ENCODE measurements at places on chromosomes 5 and 9.

GRCh38 chr9:124045076-124045829 lies 33.7 kb downstream of the LHX2 start:
- peak; percentile 46 for DNase-seq
- peaks cover 4% of the 10 kb centered on the region for H3K4me1 ChIP-seq
- peak overlapping the region; percentile 26 for H3K4me3 ChIP-seq
- H3K36me3 ChIP-seq: no peaks in the 10 kb centered on the region
- peaks cover 4% of the 10 kb centered on the region for H3K27me3 ChIP-seq
- no peak overlapping the region for H3K27ac ChIP-seq

GRCh38 chr9:124498040-124498439 lies 9.2 kb downstream of the NR5A1 start:
- H3K4me3 ChIP-seq: no peak overlapping the region
- no peaks in the 10 kb centered on the region for H3K36me3 ChIP-seq
- H3K4me1 ChIP-seq: no peaks in the 10 kb centered on the region
- H3K27ac ChIP-seq: no peak overlapping the region

- no peak overlapping the region for H3K4me3 ChIP-seq
- H3K36me3 ChIP-seq: peaks cover 6% of the 10 kb centered on the region
- H3K27me3 ChIP-seq: no peaks in the 10 kb centered on the region
- H3K4me1 ChIP-seq: no peaks in the 10 kb centered on the region
Observed at GRCh38 chr9:108994695-108995094, 18.6 kb downstream of the CTNNAL1 start.

DNA sequence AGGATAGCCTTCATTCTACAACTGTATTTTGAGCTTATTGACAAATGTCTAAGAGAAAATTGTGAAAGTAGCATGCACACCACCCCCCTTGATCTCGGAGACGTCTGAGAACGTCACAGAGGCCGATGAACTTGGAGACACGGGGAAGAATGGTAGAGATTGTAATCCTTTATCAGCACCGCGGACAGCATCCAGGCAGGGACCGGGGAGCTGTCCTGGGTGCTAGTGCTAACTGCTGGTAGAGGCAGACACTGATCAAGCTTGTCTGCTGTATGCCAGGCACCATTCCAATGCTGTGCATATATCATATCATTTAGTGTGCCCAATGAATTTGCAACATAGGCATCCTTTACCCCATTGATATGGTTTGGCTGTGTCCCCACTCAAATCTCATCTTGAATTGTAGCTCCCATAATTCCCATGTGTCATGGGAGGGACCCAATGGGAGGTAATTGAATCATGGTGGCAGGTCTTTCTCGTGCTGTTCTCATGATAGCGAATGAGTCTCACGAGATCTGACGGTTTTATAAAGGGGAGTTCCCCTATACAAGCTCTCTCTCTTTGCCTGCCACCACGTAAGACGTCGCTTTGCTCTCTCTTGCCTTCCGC lies 98.8 kb downstream of the LHX2 start:
- no peak overlapping the region for H3K27ac ChIP-seq
- no peaks in the 10 kb centered on the region for H3K4me1 ChIP-seq
- no peaks in the 10 kb centered on the region for H3K36me3 ChIP-seq
- H3K4me3 ChIP-seq: no peak overlapping the region
- DNase-seq: peak; percentile 75

DNA sequence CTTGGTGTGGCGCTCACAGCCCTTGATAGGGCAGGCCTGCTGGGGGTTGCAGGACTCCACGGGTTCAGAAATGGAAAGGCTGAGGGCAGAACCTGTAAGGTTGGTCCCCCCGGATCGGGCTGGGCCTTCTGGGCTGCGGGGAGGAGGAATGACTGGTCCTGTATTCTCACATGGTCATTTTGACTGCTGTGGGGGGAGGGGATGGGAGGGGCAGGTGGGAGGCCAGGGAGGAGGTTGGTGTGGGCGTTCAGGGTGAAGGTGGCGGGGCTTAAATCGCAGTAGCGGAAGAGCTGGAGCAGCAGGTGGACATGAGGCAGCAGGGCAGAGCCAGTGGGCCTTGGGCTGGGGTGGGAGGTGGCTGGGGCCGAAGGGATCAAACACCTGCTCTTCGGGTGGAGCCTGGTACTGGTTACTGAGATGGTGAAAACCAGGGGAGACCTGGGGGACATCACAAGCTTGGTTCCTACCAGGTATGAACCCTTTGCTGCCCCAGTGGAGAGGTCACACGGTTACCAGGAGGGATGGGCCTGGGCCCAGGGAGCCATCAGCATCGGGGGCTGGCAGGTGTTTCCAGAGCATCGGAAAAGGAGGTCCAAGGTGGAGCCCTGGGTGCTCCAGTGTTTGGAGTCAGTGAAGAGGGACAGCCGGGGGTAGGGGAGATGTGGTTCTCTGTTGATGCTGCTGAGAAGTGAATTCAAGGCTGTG lies 1.8 kb downstream of the MRPS2 start:
- no peaks in the 10 kb centered on the region for H3K27me3 ChIP-seq
- H3K27ac ChIP-seq: no peak overlapping the region
- DNase-seq: no peak
- H3K4me3 ChIP-seq: peak overlapping the region; percentile 100

- H3K27ac ChIP-seq: peak within 1 kb of the TSS; percentile 67
- H3K4me3 ChIP-seq: peak within 1 kb of the TSS; percentile 72
- no peaks in the 10 kb centered on the region for H3K36me3 ChIP-seq
- H3K4me1 ChIP-seq: peaks cover 9% of the 10 kb centered on the region
- no peaks in the 10 kb centered on the region for H3K27me3 ChIP-seq
Observed at GRCh38 chr9:137222190-137223077, at the start of gene RNF208. TSS of gene RNF208 (minus strand) at chr9:137222240. CDS start at chr9:137221212, 1,028 bp downstream.

DNA sequence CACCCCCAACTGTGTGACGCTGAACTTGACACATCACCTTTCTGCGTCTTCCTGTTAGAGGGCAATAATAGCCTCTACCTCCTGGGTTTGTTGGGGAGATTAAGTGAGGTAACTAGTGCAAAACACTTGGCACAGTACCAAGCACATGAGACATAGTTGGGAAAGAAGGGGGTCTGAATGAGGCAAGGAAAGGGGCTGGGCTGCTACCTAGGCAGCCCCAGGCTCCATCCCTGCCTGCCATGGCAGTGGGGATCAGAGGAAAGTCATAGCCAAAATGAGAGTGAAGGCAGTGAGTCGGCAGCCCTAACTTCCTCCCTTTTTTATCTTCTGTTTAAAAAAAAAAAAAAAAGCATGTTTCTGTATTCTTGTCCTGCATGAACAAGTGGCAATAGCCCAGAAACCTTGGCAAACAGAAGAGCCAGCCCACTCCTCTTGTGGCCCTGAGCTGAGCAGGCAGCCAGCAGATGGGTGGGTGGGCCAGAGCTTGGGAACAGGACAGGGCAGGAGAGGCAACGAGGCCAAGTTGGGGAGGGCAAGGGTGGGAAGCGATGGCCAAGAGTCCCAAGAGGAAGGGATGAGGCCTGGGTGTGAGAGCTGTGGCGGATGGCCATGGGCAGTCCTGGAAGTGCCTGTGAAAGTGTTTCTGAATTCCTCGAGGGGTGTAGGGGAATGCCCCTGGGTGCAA lies 11.4 kb downstream of the CAMK2A start:
- no peak for DNase-seq
- H3K27ac ChIP-seq: no peak overlapping the region
- no peaks in the 10 kb centered on the region for H3K36me3 ChIP-seq

DNA sequence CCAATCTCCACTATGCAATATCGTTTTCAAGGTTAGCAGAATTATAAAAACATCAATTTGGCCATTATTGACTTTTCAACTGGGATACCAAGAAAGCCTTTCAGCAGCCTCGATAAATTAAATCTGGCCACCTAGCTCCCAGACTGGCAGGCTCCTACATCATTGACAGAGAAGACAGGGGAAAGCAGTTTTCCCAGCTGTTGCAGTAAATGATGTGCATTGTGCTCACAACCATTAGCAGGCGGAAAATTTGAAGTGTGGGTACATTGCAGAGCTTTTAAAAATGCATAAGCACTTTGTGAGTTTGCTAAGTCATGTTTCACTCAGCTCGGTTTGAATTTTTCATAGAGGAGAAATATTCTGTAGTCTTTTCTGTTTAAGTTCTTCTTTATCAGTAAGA lies 297.9 kb downstream of the KCTD16 start:
- H3K27me3 ChIP-seq: no peaks in the 10 kb centered on the region
- no peak for DNase-seq
- H3K36me3 ChIP-seq: no peaks in the 10 kb centered on the region
- H3K27ac ChIP-seq: no peak overlapping the region
- H3K4me3 ChIP-seq: no peak overlapping the region

GRCh38 chr9:79208791-79209396 lies 362.9 kb upstream of the TLE4 start:
- H3K27ac ChIP-seq: no peak overlapping the region
- DNase-seq: no peak
- H3K4me3 ChIP-seq: no peak overlapping the region
- H3K36me3 ChIP-seq: no peaks in the 10 kb centered on the region

DNA sequence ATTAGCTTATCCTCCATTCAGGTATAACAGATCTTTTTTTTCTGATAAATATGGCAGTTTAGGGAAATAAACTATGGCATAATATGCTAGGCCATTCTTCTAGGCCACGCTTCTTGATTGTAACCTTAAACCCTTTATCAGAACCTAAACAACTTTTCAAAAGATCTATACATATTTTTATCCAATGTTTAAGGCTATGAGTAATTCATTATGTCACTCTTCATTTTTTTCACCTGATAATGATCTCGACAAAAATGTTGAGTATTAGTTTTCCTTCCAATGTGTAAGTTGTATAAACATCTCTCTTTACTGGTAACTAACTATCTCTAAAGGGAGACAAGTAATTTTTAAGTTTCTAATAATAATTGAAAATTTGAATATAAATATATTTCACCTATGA lies 2.4 kb upstream of the PCDHB4 start:
- no peak overlapping the region for H3K27ac ChIP-seq
- no peaks in the 10 kb centered on the region for H3K36me3 ChIP-seq
- no peaks in the 10 kb centered on the region for H3K27me3 ChIP-seq
- H3K4me3 ChIP-seq: no peak overlapping the region

- no peaks in the 10 kb centered on the region for H3K36me3 ChIP-seq
- no peak overlapping the region for H3K27ac ChIP-seq
- no peak for DNase-seq
Observed at GRCh38 chr9:108854094-108854493, 1.7 kb downstream of the ACTL7B start.

- H3K36me3 ChIP-seq: no peaks in the 10 kb centered on the region
- no peak overlapping the region for H3K4me3 ChIP-seq
- H3K27me3 ChIP-seq: no peaks in the 10 kb centered on the region
- peak; percentile 9 for DNase-seq
- H3K4me1 ChIP-seq: no peaks in the 10 kb centered on the region
- H3K27ac ChIP-seq: no peak overlapping the region
Observed at GRCh38 chr5:152051499-152052454, 127.1 kb upstream of the GLRA1 start.

DNA sequence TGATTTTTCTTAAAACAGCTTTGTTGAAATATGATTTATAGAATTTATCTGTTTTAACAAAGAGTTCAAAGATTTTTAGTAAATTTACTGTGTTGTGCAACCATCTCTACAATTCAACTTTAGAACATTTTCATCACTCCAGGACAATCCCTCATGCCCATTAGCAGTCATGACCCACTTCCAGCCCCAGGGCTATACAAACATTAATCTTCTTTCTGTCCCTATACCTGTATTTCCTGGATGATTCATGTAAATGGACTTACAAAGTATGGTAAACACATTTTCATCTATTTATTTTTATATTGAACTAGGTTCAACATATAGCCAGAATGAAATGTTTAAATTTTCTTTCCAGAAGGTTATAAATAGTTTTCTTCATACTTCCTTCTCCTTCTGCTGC lies 127.8 kb upstream of the CCDC180 start:
- H3K36me3 ChIP-seq: no peaks in the 10 kb centered on the region
- H3K4me1 ChIP-seq: no peaks in the 10 kb centered on the region
- peaks cover 6% of the 10 kb centered on the region for H3K27me3 ChIP-seq
- no peak overlapping the region for H3K27ac ChIP-seq
- no peak for DNase-seq

DNA sequence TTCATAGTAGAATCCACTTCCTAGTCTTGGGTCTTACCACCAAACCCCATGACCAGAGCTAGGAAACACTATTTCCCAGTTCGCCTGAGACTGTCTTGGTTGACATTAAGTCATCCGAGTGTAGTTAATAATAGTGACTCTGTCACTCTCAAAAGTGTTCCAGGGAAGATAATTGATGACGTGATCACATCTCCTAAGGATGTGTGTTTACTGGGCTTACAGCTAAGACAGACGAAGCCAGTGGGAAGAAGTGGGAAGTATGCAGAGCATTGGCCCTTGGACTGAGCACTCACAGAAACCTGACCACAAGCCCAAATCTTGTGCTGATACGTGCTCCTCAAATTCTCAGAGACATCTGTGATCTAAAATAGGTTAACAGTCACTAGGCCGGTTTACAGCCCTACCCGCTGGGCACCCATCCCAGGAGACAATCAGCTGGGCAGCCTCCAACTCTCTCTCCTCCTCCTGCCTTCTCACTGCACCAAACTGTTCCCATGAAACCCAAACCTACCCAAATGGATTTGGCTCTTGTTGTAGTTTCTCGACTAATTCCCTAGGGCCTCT lies 316.6 kb downstream of the TLE1 start:
- no peaks in the 10 kb centered on the region for H3K27me3 ChIP-seq
- DNase-seq: no peak
- no peak overlapping the region for H3K27ac ChIP-seq
- H3K4me3 ChIP-seq: no peak overlapping the region
- no peaks in the 10 kb centered on the region for H3K36me3 ChIP-seq

- DNase-seq: no peak
- no peak overlapping the region for H3K4me3 ChIP-seq
- no peaks in the 10 kb centered on the region for H3K4me1 ChIP-seq
- peaks cover 43% of the 10 kb centered on the region for H3K27me3 ChIP-seq
- H3K36me3 ChIP-seq: no peaks in the 10 kb centered on the region
Observed at GRCh38 chr5:137361280-137361679, 137.8 kb downstream of the SPOCK1 start.

DNA sequence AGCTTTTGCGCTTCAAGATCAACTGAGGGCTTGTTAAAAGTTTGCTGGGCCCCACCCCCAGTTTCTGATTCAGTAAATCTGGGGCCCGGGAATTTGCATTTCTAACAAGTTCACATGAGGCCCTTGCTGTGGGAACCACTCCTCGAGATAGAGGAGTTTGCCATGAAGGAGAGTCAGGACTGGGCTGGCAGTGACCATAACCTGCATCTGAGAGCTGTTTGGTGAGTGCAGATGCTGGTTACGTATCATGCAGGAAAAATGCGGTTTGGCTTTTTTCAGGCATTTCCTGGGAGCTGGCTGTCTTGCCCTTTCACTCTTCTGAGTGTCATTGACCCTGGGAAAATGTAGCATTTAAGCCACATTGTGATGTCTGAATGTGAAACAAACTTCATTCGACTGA lies 9.4 kb upstream of the ANGPTL2 start:
- no peak overlapping the region for H3K27ac ChIP-seq
- H3K4me1 ChIP-seq: no peaks in the 10 kb centered on the region
- H3K27me3 ChIP-seq: no peaks in the 10 kb centered on the region
- H3K36me3 ChIP-seq: no peaks in the 10 kb centered on the region
- no peak overlapping the region for H3K4me3 ChIP-seq

DNA sequence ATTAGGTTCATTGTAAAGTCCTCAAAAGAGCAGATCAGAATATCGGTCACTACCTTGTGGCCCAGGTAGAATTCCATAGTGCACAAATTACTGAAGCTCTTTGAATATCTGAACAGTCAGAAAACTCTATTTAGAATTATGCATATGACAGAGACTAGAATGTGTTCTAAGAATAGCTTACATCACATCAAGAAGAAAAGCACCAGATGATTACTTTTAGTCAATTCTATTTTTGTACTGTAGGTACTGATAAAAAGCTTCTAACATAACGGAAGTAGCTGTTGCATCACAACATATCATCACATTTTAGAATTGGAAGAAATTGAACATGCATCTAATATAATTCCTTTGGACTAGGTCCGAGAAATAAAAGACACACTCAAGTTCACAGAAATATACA lies 946.6 kb upstream of the ARRDC3 start:
- no peaks in the 10 kb centered on the region for H3K4me1 ChIP-seq
- DNase-seq: no peak
- no peaks in the 10 kb centered on the region for H3K27me3 ChIP-seq
- H3K4me3 ChIP-seq: no peak overlapping the region
- H3K27ac ChIP-seq: no peak overlapping the region

Measured in A673 (cell line).